ENCODE measurements at places on chromosomes 6 and 20.

DNA sequence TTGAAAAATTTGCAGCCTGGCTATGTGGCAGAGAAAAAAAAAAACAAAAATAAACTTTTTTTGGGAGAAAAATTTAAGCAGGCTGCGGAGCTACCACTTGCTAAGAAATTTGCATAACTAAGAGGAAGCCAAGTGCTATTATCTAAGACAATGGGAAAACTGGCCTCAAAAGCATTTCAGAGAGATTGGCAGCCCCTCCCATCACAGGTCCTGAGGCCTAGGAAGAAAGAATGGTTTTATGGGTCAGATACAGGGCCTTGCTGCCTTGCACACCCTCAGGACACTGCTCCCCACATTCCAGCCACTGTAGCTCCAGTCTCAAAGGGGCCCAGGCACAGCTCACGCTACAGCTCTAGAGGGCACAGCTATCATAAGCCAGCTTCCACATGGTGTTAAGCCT lies 777.9 kb downstream of the TENT5A start:
- DNase-seq: no peak

DNA sequence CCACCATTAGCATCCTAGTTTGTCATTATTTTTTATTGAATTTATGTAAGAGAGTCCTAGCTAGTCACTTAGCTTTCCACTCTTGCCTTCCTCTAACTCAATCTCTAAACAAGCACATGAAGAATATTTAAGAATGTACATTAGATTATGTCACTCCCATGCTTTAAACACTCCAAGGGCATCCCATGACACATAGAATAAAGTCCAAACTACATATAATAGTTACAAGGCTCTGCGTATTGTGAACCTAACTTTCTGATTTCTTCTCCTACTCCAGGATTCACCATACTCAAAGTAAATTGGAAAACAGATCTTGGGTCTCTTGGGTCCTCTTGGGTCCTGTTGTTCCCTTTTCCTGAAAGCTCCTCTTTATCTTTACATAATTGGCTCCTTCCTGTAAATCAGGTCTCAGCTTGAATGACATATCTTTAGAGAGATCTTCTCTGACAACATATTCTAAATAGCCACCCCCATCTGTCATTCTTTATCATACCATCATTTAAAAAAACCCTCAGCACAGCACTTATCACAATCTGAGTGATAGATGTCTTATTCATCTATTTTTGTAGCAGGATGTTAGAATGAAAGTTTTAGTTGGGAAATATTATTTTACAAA lies 1042.4 kb upstream of the FLRT3 start:
- DNase-seq: no peak

DNA sequence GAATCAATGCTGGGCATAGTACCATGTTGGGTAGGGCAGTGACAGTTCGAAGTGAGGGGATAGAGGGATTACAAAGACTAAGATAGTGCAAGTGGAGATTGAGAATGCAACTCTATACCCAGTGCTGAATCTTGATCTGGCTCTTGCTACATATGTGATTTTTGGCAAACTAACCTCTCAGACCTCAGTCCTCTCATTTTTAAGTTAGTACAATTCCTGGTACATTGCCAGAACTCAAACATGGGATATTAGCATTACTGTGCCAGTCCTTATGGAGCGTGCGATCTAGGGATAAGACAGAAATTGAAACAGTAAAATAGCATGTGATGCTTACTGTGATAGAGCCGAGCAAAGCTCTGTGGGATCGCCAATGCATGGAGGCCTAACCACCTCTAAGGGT lies 188.4 kb downstream of the MTFR2 start:
- no peak for DNase-seq

DNA sequence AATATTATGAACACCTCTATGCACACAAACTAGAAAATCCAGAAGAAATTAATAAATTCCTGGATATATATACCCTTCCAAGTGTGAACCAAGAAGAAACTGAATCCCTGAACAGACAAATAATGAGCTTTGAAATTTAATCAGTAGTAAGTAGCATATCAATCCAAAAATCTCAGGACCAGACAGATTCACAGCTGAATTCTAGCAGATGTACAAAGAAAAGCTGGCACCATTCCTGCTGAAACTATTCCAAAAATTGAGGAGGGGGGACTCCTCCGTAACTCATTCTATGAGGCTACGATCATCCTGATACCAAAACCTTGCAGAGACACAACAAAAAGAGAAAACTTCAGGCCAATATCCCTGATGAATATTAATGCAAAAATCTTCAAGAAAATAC lies 67.0 kb upstream of the PDE7B start:
- DNase-seq: no peak

- DNase-seq: no peak
Observed at GRCh38 chr20:3993109-3993508, 22.2 kb downstream of the RNF24 start.

DNA sequence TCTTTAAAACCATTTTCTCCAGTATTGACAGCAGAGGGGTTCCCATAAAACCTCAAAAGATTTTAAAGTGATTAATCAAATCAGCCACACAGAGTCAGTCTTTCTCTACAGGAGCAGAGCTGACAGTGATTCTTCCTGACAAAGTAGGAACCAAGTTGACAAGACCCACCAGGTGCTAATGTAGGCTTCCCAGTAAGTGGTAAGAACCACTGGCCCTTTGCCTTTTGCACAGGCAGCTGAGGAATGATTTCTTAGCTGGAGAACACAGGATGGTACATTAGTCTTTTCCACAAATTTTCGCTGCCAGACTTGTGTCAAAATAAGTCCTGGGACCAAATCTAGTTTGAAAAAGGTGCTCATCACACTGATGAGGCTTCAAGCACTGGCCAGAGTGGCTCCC lies 95.8 kb downstream of the ARMC2 start:
- no peak for DNase-seq

- DNase-seq: peak; percentile 77
Observed at GRCh38 chr20:58650181-58650775, 805 bp upstream of the STX16 start.

DNA sequence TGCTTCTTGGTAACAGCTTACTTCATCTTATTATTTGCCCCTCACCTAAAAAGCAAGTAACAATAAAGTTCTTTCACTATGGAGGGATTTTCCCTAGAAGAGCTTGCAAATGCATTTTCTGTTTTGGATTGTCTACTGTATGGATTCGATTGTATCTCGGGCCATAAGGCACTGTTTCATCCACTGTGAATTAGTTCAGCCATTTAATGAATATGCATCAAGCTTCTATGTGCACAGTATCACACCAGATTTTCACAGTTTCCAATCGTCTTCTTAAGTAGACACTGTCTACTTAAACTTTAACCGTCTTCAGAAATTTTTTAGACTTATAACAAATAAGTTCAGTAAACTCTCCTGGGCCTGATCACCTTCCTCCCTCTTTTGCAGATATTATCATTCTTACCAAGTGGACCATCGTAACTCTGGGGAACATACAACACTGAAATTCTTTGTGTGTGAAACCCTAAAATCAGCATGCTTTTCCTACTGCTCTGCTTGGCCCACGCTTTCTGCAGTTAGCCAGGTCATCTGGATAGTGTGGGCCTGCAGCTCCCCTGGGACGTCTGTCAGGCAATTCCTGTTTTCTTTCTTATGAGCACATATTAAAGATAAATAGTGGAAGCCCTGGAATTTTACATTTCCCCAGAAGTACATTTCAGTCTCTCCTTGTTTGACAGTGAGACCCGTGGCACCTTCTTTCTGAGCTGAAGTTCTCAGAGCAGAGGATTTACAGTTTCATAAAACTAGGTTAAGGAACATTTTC lies 136.5 kb upstream of the PDE10A start:
- no peak for DNase-seq

- DNase-seq: no peak
Observed at GRCh38 chr6:168209420-168209819, 110.2 kb downstream of the DACT2 start.
